Pancreas (tissue), 10 donors: ENCODE measurements at places on chromosomes 2 and 18. TPM values are rescaled to one million over a fixed set of nuclear protein-coding genes. Genes with fewer than 3 reads are reported as not detected.

DNA sequence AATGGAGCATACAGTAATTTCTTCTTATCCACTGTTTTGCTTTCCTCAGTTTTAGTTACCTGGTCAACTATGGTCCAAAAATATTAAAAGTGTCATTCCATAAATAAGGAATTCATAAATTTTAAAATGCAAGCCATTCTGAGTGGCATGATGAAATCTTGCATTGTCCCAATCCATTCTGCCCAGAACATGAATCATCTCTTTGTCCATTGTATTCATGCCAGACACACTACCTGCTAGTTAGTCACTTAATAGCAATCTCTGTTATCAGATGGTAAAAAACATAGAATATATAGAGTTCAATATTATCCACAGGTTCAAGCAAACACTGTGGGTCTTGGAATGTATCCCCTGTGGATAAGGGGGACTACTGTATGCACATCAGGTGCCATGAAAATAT is 872.2 kb upstream of the NXPH2 start:
- DNase-seq: no peak

- no peak for DNase-seq
Observed at GRCh38 chr2:43020296-43020695, 206.1 kb downstream of the ZFP36L2 start.

- DNase-seq: no peak
Observed at GRCh38 chr2:66547118-66547517, 112.2 kb downstream of the MEIS1 start.

DNA sequence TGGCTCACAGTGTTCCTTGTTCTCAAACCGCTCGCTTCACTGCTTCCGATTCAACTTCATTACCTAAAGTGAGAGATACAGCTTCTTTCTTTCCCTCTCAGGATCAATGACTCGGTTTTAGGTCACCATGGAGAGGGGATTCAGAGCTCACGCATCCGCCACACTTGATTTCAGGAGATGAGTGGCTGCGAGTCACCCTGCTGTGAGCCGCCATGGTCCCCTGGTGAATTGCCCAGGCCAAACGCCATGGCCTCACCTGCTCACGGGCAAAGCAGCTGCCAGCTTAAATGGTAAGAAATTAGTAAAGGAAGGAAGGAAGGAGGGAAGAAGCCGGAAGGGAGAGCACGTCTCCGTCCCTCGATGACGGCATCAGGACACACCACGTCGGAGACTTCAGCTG is 60.5 kb downstream of the ADNP2 start:
- no peak for DNase-seq

- DNase-seq: no peak
Observed at GRCh38 chr2:197813093-197813787, 8.8 kb downstream of the PLCL1 start.

Gene NDC80
- total RNA-seq: not detected
